ENCODE measurements at places on chromosomes 6 and 20.

GRCh38 chr6:142592876-142593275 lies 291.1 kb downstream of the ADGRG6 start:
- DNase-seq: no peak

DNA sequence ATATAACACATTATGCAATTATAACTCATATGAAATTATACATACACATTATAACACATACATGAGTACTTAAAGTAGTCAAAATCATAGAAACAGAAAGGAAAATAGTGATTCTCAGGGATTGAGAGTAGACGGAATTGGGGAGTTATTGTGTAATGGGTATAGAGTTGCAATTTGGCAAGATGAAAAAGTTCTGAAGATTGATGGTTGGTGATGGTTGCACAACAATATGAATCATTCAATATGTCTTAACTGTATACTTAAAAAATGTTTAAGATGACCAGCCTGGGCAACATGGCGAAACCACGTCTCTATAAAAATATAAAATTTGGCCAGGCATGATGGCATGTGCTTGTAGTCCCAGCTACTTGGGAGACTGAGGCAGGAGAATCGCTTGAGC lies 372.7 kb downstream of the CDKAL1 start:
- no peak for DNase-seq

- DNase-seq: no peak
Observed at GRCh38 chr20:38890497-38890818, 35.8 kb upstream of the FAM83D start.

DNA sequence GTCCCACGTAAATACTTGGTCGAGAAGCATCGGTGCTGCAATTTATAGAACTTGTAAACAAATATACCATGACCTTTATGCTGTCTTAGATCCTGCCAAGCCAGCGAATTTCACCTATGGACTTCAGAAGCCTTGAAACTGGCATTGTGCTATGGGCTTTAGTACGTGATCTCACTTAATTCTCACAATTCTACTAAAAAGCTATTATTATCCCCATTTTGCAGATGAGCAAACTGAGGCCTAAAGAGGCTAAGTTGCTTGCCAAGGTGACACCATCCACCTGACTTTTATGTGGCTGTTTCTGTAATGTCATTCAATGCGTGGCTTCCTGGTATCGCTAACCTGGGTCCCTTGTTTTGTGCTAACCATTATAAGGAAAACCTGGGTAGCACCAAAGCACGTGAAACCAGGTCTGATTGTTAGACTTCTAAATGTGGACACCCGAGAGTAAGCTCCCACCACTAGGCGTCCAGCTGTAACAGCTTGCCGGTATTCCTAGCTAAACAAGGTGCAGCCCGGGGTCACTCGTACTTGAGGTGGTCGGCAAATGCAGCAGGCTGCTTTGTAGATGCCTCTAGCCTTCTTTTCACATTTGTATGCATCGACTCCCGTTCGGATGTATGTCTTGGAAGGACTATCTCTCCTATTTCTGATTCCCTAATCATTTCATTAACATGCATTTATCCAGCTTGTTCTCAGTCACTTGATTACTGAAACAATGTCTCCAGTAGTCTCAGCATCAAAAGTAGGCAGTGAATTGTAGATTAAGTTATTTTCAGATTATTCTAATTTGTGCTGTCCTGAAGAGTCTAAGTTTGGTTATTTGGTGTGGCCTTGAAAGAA lies 1.1 kb downstream of the SYNJ2 start:
- no peak for DNase-seq

- no peak for DNase-seq
Observed at GRCh38 chr6:110422444-110422822, 7.1 kb upstream of the DDO start.

- DNase-seq: no peak
Observed at GRCh38 chr6:106324726-106325335, 729 bp downstream of the ATG5 start.

- DNase-seq: no peak
Observed at GRCh38 chr20:46130534-46130933, 12.4 kb downstream of the CD40 start.

DNA sequence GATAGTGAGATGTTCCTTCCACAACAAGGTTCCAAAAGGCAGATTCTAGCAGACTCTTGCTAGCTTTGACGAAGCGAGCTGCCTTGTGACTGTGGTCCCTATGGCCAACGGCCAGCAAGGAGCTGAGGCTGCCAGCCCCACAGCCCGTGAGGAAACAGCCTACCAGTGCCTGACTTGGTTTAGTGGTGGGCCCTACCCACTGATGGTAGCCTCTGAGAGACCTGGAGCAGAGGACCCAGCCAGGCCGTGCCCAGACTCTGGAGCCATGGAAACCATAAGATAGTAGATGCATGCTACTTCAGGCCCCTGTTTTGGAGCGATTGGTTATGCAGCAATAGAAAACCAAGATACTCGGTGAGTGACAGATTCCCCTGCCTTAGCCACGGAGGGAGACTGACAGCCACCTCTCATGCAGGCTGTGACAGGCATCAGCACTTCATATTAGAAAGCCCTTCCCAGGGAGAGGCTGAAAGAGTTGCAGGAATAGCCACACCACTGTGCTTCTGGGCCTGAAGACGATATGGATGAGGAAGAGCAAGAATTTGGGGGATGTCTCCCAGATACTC lies 19.2 kb downstream of the PSMG4 start:
- no peak for DNase-seq

DNA sequence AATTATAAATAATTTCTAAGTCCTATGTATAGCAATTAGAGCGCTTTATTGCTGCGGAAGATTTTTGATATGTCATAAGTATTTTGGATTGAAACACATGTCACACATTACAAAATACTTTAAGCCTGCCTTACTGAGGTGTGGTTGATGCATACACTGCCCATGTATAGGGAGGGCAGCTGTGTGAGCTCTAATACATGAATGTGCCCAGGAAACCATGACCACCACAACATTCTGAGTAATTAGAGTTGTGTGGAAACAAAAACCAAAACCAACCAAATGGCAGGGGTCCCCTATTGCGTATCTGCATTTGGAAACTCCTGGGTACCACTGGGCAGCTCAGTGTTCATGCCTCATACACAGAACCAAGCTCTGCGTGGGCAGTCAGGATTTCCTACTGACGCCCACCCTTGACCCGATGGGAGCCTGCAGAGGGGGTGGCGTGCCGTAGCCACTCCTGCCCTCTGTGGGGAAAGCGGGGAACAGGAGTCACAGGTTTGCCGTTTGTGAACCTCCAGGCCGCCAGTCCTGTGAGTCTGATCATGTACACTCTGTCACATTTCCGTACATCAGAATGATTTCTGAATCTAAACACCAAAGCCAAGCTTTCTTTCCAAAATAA lies 50.9 kb upstream of the PDE10A start:
- DNase-seq: no peak

DNA sequence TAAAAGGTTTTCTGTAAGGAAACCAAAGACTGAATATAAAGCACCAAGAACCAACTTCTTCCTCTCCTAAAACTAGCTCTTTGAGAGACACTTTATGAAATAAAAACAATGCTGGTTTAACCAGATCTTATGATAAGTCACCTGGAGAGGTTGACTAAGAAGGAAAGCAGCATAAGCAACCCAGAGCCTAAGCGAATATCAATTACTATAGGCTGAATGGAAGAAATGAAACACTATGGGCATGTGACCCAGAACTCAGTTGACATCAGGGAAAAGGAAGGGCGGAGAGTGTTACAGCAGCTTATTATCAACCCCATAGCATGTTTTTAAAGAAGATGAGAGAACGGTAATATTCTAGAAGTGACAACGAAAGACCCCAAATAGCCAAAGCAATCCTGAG lies 94.1 kb upstream of the STMND1 start:
- no peak for DNase-seq

DNA sequence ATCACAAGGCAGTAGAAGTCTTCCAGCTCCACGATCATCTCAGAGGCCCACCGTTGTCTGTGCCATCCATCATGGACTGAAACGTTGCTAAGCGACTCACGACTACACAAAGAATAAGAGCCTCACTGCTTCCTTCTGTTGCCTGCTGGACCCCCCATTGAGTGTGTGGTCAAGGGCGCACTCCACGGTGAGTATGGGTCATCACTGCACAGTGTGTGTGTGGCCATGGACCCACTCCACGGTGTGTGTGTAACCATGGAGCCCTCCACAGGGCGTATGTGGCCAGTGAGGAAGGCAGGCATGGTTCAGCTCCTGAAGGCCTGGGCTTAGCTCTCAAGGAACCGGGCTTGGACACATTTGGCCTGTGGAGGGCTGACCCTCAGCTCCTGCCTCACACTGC lies 123.4 kb upstream of the AFDN start:
- DNase-seq: no peak

DNA sequence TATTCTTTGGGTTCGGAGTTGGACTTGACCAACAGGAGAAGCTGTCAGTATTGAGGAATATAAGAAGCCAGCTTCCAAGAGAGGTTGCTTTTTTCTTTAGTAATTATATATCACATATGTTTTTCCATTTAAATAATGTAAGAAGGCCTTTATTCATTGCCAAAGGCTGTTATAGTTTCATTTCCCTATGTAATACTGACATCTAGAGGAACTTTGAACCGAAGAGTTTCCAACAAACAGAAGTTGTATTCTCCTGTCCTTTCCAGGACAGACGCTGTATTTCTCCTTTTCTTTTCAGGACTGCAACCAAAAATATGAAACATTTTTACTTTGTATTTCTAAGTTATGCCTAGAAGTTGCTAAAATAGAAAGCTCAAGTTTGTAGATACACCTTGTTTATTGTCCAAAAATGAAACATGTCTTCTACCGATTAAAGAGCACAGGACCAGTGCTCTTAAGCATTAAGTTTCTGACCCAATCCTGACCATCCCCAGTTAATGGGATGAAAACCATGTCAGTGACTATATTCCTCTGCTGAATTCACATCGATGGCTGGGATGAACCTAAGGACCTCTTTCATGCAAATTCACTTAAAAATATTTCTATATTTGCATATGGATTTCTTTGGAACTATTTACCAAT lies 55.1 kb downstream of the MYLK4 start:
- no peak for DNase-seq

GRCh38 chr6:168452685-168453377 lies 11.8 kb downstream of the SMOC2 start:
- no peak for DNase-seq

DNA sequence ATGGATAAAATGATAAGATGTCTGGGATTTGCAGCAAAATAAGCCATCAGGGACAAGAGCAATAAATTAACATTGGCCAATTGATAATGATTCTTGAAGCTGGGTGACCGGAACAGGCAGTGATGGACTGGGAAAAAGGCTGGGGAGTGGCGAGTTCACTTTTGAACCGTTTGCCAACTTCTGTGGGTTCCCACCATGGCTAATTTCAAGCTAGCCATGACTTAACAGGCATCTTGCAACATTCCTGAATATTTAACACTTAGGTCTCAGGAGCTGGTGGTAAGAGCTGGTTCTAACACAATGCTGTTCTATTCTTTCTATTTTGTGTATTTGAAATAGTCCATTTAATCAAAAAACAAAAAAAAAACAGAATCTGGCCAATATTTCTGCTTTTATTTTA lies 37.6 kb upstream of the CD83 start:
- DNase-seq: no peak

GRCh38 chr20:12395353-12395752 lies 477.7 kb downstream of the BTBD3 start:
- no peak for DNase-seq

Measured in stimulated activated CD4-positive, alpha-beta T cell treated with anti-CD3 and anti-CD28 coated beads, Interleukin-1b, Interleukin-23, amount 100 ng/mL, for 1 hour (primary cell).